Upper lobe of right lung (tissue), 1 donor: ENCODE measurements at places on chromosomes 5 and 9. TPM values are rescaled to one million over a fixed set of nuclear protein-coding genes. Genes with fewer than 3 reads are reported as not detected.
A peak's percentile ranks its signal among the peaks of the same experiment; 100 is the strongest.

GRCh38 chr5:38601863-38602298, 45.4 kb upstream of the LIFR start:
- H3K36me3 ChIP-seq, result no peaks in the 10 kb centered on the region
- no peaks in the 10 kb centered on the region for H3K27me3 ChIP-seq
- H3K27ac ChIP-seq, result no peak overlapping the region
- DNase-seq, result no peak

- H3K27ac ChIP-seq, result no peak overlapping the region
- no peak for DNase-seq
- peaks cover 66% of the 10 kb centered on the region for H3K36me3 ChIP-seq
- no peaks in the 10 kb centered on the region for H3K4me1 ChIP-seq
Observed at GRCh38 chr5:252546-252945, 18.9 kb upstream of the PDCD6 start.

DNA sequence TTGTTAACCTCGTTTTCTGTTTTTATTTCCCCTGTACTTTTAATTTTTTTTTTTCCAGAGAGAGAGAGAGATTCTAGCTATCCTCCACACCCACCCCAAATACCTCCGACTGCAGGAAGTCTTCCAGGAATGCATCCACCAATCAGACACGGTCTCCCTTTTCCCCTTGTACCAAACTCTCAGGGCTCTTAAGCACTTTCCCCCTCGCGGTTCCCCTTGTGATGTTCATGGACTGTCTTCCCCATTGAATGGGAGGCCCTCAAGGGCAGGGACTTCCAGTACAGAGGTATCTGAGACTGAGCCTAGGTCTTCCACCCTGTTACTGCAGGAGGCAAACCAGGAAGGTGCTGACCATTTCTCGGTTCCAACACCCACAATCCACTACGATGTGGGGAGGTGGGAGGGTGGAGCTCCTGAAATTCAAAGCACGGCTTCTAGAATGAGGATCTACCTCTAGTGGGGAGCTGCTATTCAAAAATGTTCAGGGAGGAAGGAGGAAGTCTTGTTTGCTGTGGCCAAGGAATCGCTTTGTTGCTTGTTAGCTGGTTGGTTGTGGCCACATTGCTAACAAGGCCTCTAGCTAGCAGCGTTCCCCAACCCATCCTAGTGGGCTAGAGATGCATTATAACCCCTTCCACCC, 37.5 kb upstream of the PTGS1 start:
- no peak overlapping the region for H3K27ac ChIP-seq
- H3K4me3 ChIP-seq, result no peak overlapping the region
- no peak for DNase-seq
- H3K27me3 ChIP-seq, result no peaks in the 10 kb centered on the region
- H3K36me3 ChIP-seq, result no peaks in the 10 kb centered on the region

- DNase-seq, result peak; percentile 45
- no peak overlapping the region for H3K27ac ChIP-seq
- H3K4me1 ChIP-seq, result peaks cover 66% of the 10 kb centered on the region
- no peaks in the 10 kb centered on the region for H3K27me3 ChIP-seq
Observed at GRCh38 chr9:121302786-121303185, 34.8 kb downstream of the GSN start.

- DNase-seq, result no peak
- no peaks in the 10 kb centered on the region for H3K36me3 ChIP-seq
- no peaks in the 10 kb centered on the region for H3K4me1 ChIP-seq
- no peak overlapping the region for H3K27ac ChIP-seq
Observed at GRCh38 chr9:133888048-133888808, 103.9 kb downstream of the VAV2 start.

DNA sequence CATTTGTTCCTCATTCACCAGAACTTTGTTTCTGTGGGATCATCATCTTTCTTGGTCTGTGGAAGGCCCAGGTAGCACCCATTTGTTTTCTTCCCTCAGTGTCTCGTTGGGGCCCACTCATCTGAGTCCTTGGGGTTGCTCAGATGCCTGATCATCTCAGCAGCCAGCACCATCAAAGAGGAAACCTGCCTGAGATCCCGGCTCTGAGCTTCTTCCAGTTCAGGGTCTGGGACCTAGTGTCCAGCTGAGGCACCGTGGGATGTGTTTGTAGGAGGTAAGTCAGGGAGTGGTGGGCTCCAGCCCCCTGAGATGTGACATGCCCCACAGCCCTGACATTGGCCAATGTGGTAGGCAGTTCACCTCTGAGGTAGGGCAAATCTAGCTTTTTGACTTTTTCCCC, 9.4 kb upstream of the CD180 start:
- H3K27ac ChIP-seq, result peak overlapping the region; percentile 6
- H3K27me3 ChIP-seq, result no peaks in the 10 kb centered on the region

- peak; percentile 43 for DNase-seq
- H3K36me3 ChIP-seq, result no peaks in the 10 kb centered on the region
- H3K27me3 ChIP-seq, result no peaks in the 10 kb centered on the region
- H3K4me3 ChIP-seq, result no peak overlapping the region
- no peaks in the 10 kb centered on the region for H3K4me1 ChIP-seq
Observed at GRCh38 chr5:173707392-173707791, 90.9 kb upstream of the BOD1 start.

DNA sequence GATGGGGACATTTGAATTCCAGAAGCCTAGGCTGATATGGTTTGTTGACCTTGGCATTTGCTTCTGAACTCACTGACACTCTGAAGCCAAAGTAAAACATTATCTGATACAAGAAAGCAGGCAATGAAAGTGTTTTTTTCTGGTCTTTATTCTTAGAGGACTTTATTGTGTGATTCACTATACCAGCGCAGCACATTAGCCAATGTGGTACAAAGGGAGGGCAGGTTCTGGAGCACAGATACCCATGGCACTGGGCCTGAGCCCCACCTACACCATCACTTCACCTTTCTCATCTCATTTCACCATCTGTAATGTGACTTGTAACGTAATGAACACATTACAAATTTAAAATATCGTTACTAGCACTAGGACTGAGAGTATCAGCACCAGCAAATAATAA, 89.7 kb upstream of the ZNF366 start:
- H3K4me3 ChIP-seq, result no peak overlapping the region
- H3K27ac ChIP-seq, result peak overlapping the region; percentile 64

DNA sequence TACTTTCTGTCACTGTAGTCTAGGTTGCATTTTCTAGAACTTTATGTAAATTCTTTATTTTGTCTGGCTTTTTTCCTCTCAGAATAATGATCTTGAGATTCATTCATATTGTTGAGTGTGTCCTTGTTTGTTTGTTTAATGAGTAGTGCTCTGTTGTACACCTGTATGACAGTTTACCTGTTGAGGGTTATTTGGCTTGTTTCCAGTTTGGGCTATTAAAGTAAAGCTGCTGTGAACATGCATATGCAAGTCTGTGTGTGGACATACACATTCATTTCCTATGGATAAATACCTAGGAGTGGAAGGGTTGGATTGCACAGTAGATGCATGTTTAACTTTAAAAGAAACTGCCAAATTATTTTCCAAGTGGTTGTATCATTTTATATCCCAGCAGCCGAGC, 30.4 kb downstream of the MVB12B start:
- H3K27ac ChIP-seq, result no peak overlapping the region
- DNase-seq, result no peak
- no peaks in the 10 kb centered on the region for H3K36me3 ChIP-seq
- no peaks in the 10 kb centered on the region for H3K4me1 ChIP-seq
- no peak overlapping the region for H3K4me3 ChIP-seq

- no peaks in the 10 kb centered on the region for H3K36me3 ChIP-seq
- H3K27me3 ChIP-seq, result no peaks in the 10 kb centered on the region
- H3K4me3 ChIP-seq, result no peak overlapping the region
- H3K4me1 ChIP-seq, result no peaks in the 10 kb centered on the region
- no peak for DNase-seq
Observed at GRCh38 chr9:69590266-69590665, 81.9 kb downstream of the APBA1 start.

DNA sequence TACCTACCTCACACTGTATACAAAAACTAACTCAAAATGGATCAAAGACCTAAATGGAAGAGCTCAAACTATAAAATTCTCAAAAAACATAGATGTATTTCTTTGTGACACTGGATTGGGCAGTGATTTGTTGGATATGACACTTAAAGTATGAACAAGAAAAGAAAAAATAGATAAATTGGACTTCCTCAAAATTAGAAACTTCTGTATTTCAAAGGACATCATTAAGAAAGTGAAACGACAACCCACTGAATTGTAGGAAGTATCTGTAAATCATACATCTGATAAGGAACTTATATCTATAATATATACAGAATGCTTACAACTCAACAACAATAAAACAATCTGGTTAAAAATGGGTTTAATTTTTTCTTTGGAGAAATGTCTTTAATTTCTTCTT, 96.7 kb downstream of the NRG2 start:
- no peaks in the 10 kb centered on the region for H3K36me3 ChIP-seq
- H3K27ac ChIP-seq, result no peak overlapping the region
- DNase-seq, result no peak
- no peak overlapping the region for H3K4me3 ChIP-seq

FREM1 gene
- total RNA-seq, result 7.0 TPM

CDC25C gene
- total RNA-seq, result 0.29 TPM

SPATA31E1 gene
- not detected for total RNA-seq

DNAJB5 gene
- total RNA-seq, result 8.3 TPM

PTGDS gene
- 477 TPM for total RNA-seq

DENND1A gene
- total RNA-seq, result 15.4 TPM
